T-helper 9 cell (primary cell): ENCODE measurements at places on chromosomes 3 and 15.

GRCh38 chr3:113212150-113212843 lies 940 bp downstream of the BOC start:
- no peak for DNase-seq

GRCh38 chr3:52892290-52892624 lies 5.1 kb downstream of the STIMATE start:
- no peak for DNase-seq

GRCh38 chr3:58482917-58483636 lies 8.8 kb upstream of the KCTD6 start:
- DNase-seq, result no peak

DNA sequence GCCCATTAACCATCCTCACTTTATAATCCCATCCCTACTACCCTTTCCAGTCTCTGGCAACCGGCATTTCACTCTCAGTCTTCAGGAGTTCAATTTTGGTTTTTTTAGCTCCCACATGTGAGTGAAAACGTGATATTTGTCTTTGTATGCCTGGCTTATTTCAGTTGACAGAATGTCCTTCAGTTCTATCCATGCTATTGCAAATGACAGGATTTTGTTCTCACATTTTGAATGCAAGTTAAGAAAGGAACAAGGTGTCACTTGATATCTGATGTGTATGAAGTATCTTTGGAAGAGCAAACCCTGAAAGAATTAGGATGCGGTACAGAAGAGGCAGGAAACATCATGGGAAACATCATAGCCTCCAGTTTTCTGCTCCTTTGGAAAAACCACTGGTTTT lies 298.1 kb downstream of the THSD4 start:
- no peak for DNase-seq

- DNase-seq, result no peak
These were observed 45.5 kb downstream of the TFG start for GRCh38 chr3:100754563-100755334.

GRCh38 chr3:15976524-15976923 lies 178.7 kb upstream of the ANKRD28 start:
- DNase-seq, result no peak

GRCh38 chr3:106083207-106083606 lies 214.4 kb upstream of the CBLB start:
- no peak for DNase-seq
